ENCODE measurements at places on chromosomes 1 and 21.

GRCh38 chr1:12532405-12533315 lies 85.3 kb downstream of the DHRS3 start:
- DNase-seq, result no peak

- DNase-seq, result no peak
Observed at GRCh38 chr1:2452201-2452931, 23.7 kb upstream of the PLCH2 start.

DNA sequence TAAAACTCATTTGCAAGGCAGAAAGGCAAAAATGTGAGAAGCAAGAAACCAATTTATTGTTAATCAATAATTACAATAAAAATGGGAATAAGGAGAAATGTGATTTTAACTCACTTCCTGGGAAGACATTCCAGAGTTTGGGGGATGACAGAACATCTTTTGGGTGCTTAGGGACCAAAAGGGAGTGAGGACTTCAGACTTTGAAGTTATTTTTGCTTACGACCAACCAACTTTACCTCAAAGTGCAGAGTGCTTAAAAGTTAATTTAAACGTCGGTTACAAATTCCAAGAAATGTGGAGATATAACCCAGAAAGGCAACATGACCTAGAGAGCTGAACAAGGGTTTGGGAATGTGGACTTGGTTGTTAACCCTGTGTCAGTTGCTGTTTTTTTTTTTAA lies 234.5 kb upstream of the C1orf105 start:
- DNase-seq, result no peak

- DNase-seq, result no peak
Observed at GRCh38 chr1:61125263-61125662, 42.9 kb downstream of the NFIA start.

DNA sequence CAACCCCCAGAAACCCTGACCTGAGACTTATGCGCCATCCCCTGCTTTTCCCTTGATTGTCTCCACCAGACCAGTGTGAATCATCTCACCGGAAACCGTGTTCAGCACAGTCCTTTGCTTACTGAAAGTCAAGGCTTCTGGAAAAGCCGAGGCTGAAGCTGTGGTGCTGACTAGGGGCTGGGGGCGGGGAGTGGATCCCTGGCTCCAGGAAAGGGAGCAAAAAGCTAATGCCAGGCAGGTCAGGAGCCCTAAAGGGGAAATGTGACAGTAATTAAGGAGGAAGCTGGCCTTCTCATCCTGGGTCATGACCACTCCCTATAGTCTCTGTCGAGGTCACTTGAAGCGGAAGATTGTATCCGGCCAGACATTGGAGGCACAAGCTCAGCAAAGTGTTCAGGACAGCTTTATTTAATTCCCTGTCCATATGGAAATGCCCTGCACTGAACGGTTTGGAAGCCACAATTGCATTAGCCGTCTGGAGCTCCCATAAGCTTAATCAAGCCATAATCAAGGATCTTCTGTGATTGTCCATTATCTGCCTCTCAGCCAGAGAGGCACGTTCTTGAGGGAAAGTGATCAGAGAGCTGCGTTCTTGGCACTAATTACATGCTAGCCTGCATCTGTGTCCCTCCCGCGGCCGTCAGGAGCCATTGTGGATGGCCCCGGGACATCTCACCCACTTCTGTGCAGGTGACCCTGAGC lies 403.6 kb downstream of the RRAGC start:
- no peak for DNase-seq

DNA sequence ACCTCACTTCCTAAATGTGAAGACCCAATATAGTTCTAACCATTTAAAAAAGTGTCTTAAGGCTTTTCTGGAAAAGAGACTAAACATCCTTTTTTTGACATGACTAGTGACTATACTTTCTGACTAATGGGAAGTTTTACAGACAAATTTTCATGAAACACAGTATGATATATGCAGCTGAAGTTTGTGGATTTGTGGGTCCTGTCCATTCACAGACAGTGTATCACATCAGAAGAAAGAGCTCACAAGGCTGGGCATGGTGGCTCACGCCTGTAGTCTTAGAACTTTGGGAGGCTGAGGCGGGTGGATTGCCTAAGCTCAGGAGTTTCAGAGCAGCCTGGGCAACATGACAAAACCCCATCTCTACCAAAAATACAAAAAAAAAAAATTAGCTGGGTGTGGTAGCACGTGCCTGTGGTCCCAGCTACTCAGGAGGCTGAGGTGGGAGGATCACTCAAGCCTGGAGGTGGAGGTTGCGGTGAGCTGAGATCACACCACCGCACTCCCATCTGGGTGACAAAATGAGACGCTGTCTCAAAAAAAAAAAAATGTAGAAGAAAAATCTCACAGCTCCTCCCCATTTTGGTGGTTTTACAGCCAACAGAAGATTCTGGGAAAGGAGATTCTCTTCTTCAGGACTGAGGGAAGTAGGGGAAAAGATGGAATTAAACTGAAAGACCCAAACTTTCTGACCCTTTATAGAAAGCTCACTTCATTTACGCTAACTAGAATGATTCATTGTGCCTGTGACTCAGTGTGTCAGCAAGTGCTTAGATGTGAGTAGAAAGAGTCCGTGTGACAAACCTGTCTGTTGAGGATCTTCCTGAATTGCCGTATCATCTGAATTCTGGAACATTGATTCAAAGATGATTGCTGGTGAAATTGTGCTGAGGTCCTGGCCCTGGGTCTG lies 15.2 kb upstream of the YRDC start:
- DNase-seq, result no peak

- DNase-seq, result no peak
Observed at GRCh38 chr1:56923201-56923600, 42.6 kb downstream of the C8B start.

DNA sequence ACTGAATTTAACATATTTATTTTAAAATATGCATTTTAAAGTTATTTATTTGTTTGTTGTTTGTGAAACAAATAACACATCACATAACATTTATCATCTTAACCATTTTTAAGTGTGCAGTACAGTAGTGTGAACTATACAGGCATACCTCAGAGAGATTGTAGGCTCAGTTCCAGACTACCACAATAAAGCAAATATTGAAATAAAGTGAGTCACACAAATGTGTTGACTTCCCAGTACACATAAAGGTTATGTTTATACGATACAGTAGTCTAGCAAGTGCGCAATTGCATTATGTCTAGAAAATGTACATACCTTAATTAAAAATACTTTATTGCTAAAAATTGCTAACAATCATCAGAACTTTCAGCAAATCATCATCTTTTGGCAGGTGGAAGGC lies 739.4 kb upstream of the ADGRL4 start:
- no peak for DNase-seq

- no peak for DNase-seq
Observed at GRCh38 chr1:112743174-112744008, 28.3 kb upstream of the PPM1J start.

DNA sequence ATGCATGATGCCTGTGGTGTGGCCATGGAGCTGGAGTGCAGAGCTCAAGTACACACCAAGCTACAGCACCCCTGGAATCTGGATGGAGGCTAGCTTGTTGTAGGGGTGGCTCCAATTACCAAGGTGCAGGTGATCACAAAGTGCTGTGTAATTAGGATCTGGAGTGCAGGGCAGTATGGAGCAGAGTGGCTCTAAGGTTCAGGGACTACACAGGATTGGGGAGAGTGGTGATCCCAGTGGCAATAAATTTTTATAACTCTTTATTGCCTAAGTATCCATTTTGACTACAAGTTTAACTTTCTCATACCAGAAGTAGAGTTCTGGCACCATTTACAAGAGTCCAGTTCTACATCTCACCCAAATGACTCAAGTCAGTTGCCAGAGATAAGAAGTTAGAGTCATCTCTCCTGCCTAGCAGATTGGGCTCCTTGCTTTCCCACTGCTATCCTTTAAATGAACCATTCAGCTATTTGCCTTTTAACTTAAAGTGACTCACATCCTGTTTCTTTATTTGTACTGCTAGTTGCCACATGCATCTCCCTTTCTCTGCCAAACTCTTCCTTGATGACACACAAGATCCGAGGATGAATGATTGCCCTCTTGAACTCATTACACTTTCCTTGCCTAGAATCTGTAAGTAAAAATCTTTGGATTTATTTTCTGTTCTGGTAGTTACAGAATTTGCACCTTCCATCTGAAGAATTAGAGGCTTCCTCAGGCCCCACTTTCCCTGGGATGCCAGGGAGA lies 427.2 kb downstream of the KCNT2 start:
- DNase-seq, result no peak

DNA sequence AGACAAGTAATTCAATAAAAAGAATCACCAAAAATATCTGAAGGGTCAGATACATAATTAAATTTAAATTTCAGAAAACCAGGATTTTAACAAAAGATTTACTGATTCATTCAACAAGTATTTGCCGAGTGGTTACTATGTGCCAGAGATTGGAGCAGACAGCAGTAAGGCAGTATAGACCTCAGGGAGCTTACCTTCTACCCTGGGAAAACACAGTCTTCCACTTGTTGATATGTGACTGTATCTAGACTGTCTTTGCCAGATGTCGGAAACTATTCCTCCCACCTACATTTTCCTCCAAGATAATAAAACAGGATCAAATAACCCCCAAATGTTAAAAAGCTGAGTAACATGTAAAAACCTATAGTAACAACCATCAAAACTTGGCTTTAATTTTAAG lies 6.2 kb downstream of the HNRNPR start:
- no peak for DNase-seq

DNA sequence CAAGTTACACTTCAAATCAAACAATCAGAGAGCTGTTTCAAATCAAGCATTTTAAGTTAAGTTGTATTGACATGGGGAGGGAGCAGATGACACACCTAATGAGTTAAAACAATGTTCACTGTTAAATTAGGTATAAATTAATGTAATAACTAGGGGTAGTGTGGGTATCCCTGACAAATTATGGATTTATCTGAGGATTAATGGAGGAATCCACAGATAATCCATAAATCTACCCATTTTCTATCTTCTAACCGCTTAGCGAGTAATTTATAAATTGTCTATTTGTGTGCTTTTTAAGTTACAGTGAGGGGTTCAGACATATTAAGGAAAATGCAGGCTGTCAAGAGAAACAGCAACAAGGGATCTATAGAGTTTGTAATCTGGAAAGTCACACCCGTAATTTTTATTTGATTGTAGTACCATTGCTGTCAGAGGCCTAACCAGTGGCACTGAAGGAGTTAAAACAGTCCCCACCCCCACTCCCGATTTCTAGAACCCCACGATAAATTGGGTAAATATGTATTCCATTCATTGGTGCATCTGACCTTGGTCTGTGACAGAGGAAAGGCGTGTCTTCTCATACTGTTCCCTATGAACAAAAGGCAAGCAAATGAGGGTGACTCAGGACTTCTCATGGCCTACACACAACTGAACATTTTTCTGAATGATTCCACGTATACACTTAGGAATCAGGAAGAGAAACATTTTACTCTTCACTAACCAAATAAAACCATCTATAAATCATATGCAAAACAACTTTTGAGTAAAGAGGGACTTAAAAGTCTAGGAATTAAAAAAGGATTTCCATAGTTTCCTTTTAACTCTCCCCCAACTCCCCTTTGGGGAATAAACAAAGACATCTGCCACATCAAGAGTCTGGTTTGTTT lies 7.4 kb downstream of the IRF2BP2 start:
- peak; percentile 75 for DNase-seq

DNA sequence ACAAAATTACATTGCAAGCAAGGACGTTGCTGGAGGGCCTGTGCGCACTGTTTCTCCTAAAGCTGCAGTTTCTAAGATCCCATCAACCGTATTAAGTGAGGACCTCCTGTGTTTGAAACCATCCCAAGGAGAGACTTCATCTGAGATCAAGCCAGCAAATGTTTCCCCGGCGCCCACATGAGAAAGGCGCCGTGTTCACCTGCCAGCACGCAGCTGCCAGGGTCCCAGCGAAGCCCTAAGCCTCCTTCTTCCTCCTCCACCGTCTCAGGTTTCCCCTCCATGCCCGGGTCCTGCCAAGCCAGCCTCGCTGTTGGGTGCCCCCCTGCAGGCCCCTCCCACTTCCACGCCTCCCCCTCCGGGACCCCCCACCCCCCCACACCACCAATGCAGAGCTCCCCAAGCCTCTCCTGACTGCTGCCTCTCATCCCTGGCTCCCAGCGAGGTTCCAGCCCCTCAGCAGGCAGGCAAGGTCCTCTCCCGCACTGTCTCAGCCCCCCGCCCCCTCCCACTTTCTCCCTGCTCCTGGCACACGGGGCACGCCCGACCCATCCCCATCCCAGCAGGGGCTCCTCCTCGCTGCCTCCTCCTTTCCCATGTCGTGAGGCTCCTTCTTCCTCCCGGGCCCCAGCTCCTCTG lies 8.6 kb upstream of the TFF1 start:
- no peak for DNase-seq

- no peak for DNase-seq
Observed at GRCh38 chr1:62841587-62842169, 57.7 kb downstream of the ATG4C start.

DNA sequence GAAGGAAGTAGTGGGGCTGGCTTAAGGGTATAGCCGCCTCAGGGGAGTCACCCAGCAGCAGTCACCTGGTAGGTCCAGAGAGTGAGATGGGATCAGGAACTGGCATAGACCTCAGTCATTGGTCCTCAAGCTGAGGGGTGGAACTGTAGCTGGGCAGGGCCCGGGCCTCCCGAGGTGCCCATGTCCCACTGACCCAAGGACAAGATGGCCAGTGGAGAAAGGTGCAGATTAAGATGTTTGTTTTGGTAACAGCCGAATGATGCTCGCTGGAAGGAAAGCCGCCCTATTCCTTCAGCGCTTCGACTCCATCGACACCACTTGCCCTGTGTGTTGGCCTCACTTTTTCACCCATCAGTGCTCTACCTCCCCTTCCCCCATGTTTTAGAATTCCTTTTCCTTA lies 16.4 kb downstream of the COL9A2 start:
- DNase-seq, result no peak

- no peak for DNase-seq
Observed at GRCh38 chr1:53771648-53772047, 32.7 kb upstream of the GLIS1 start.

GRCh38 chr1:44677201-44677766 lies 2.8 kb downstream of the ARMH1 start:
- no peak for DNase-seq

GRCh38 chr1:232428036-232428645 lies 201.8 kb downstream of the SIPA1L2 start:
- no peak for DNase-seq

GRCh38 chr1:231581859-231582258 lies 44.7 kb upstream of the DISC1 start:
- no peak for DNase-seq

- DNase-seq, result no peak
Observed at GRCh38 chr21:26124421-26124833, 46.1 kb downstream of the APP start.

DNA sequence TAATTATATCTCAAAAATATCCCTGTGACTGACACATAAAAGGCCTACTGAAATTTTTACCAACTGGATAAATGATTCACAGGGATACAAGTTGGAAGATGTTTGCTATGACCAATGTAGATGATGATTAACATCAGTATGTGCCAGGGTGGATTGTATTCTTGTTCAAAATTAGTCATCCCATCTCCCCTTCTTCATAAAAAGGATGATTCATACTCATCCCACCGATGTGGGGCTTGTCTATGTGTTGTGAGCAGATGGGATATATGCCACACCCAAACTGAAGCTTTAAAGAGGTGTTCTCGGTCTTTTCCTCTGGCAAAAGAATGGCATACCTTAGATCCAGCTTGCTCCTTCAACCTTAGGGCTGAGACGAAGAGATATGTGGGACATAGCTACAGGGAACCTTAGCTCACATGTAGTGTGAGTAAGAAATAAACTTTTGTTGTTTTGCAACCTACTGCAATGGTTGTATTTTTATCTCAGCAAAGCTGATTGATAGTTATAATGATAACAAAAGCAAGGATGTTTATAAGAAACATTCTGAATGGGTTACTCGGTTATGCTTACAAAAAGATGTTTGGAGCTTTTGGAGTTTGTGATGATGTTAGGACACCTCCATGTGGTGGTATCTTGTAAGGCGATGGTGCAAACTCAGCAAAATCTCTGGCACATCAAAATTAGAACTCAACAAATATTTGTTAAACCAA lies 29.4 kb downstream of the SPATA17 start:
- no peak for DNase-seq
